ENCODE measurements at places on chromosomes 1 and 21.

GRCh38 chr1:39690794-39691382 lies 345 bp downstream of the HPCAL4 start:
- DNase-seq = no peak

GRCh38 chr1:109771712-109772657 lies 8.3 kb upstream of the EPS8L3 start:
- no peak for DNase-seq

- DNase-seq = no peak
Observed at GRCh38 chr21:42583477-42584295, 69.7 kb upstream of the PDE9A start.

DNA sequence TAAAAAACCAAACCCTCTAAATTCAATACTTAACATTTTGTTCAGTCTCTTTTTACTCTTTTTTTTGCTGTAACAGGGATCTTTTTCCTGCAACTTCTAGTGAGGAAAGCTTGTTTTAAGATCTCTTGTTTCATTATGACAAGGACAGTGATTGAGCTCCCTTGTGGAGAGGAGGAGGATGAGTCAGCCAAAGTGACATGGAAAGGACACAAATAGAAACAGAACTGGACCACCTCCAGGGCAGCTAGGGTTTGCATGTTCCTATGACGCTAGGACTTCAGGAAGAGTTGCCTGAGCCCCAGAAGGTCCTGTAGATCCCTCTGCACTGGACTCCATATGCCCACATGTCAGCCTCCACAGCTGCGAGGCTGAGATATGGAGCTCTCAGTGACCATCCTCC lies 212.6 kb upstream of the FAM78B start:
- no peak for DNase-seq

DNA sequence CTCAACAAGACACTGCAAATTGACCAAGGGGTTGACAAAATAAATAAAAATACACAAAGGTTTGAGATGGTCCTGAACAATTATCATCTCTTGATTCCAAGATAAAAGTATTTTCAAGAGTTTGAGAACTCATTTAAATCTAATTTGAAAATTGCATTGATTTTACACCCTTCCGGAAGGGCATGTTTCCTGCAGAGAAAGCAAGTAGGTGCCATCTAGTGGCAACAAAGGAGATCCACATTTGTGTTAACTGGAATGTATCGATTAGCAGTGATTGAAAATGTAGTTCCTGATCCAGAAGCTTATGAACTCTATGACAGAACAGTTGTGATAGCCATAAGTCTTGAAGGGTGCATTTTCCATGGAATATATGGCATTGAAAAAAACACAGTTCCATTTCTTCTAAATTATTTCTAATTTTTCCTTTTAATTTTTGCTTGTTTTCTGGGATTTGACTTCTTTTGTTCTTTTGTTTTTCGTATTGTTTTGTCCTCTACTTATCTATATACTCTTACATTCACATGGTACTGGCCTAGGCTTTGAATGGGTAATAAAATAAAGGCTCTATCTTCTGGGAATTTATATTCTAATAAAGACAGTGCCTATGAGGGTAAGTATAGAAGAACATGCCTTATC lies 143.7 kb downstream of the DNM3 start:
- peak; percentile 37 for DNase-seq

GRCh38 chr1:222772996-222773379 lies 36.0 kb downstream of the FAM177B start:
- DNase-seq = no peak

DNA sequence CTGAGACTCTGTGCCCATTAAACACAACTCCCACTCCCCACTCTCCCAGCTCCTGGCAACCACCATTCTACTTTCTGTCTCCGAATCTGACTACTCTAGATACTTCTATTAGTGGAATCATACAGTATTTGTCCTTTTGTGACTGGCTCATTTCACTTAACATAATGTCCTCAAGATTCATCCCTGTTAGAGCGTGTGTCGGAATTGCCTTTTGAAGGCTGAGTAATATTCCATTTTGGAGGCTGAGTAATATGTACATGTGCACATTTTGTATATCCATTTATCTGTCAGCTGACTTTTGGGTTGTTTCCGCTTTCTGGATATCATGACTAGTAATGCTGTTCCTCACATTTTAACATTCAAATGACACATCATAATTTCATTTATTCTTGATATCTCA lies 30.3 kb downstream of the GALNT2 start:
- no peak for DNase-seq

GRCh38 chr1:68586766-68587165 lies 89.9 kb upstream of the DEPDC1 start:
- no peak for DNase-seq

GRCh38 chr1:20192364-20192763 lies 6.0 kb upstream of the PLA2G2C start:
- DNase-seq = no peak

DNA sequence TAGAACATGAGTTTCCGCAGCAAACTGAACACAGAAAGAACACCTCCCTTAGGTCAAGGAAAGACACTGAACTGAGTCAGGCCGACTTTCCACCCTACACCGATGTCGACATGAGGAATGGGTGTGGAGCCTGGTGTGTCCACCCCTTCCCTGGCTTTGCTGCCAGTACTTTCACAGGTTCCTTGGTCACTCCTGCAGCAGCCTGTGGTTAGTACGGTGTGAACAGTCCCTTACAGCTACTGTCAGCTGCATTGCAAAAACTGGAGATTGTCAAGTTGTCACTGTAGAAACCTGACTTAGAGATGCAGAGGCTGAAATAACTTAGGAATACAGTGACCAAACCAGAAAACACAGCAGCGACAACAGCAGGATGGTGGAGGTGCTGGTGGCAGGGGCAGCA lies 7.1 kb downstream of the PGLYRP3 start:
- DNase-seq = no peak

DNA sequence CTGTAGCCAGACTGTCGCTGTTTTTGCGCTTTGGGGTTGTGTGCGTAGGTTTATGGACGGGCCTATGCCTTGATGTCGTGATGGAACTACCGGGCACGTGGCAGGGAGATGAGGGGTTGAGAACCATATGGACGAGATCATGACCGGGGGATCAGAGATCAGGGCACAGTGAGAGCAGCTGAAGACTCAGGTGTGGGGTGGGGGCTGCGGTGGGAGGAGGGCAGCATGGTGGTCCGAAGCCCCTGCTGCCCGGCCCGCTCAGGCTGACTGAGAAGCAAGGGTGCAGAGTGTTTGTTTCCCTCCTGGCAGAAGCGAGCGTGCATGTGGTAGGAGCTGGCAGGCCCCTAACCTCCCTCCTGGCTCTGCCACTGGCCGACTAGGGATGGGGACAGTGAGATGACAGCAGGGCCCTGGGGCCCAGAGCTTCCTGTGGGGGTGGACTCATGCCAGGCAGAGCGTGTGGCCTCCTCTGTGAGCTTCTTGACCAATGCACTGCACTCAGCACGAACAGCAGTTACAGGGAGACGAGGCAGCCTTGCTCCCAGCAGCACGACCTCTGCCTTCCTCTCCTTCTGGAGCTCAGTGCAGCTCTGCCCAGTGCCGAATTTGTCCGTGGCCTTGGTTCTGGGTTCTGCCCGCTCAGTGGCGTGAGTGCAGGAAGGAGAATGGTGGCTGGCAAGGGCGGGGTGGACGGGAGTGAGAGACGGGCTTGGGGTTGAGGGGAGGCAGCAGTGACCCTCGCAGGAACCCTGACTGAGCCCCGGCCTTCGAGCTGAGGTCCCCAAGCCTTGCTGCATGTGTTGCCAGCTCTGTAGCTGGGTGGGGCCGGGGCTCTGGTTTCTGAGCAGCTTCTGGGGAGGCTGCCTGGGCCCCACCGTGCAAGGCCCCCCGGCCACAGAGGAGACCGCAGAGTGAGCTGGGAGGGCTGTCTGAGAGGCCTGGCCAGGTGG lies 22.2 kb upstream of the LRRC3 start:
- DNase-seq = no peak

GRCh38 chr1:170967042-170967910 lies 31.9 kb downstream of the MROH9 start:
- DNase-seq = peak; percentile 66

GRCh38 chr1:246355411-246356230 lies 151.5 kb downstream of the SMYD3 start:
- DNase-seq = peak; percentile 46

DNA sequence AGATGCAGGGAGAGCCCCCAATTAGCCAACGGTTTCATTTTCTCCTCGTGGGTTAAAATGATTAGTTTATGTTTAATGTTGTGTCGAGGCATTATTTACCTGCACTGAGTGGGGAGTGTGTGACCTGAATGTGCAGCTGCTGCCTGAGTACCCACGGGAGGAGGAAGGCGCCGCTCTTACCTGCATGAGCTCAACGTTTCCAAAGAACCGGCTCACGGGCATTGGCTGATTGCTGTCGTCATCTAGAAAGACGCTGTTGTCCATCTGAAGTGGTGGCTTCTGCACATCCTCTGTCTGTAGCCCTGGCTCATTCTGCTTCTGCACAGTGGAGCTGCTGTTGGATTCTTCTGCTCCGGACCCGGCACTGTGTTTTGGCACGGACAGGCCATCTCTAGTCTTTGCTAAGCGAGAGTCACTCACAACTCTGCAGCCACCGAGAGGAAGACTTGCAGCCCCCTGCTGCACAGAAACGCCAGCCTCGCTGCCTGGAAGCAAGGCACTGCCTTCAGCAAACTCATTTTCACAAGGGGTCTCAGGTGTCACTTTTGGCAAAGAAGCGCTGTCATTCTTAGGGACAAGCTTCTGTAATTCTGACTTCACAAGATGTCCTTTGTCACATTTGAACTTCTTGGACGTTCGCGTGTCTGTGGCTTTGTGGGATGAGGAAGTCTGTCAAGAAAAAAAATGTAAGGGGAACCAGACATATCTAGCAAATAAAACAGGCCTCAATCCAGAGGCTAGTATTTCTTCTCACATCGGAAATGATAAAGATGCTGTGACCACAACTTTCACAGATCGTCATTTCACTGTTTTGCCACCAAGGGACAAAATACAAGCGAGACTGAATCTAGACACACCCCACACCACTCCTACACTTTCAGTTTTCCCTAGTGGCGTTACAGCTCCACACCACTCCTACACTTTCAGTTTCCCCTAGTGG lies 9.4 kb downstream of the C1orf174 start:
- DNase-seq = no peak

GRCh38 chr1:24235921-24236788 lies 49.1 kb upstream of the IFNLR1 start:
- no peak for DNase-seq

DNA sequence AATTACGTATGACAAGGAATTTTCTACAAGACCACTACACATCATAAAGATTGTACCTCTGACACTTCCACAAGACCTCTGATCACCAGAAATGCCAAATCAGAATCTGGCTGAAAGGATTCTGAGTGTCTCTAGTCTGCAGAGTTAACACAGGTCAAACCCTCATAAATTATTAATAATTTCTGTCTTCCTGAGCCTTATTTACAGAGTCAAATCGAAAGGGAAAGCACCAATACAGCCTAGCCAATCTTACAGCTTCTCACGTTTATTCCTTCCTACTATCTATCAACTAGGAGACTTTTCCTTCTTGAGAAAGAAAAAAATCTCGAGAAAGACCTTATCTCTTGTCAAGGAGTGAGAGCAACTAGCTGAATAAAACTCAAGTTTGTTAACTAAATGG lies 2151.6 kb downstream of the MRPL39 start:
- DNase-seq = no peak

Data from fibroblast of skin of scalp (primary cell).